ENCODE measurements at places on chromosomes 7 and 10.
A peak's percentile ranks its signal among the peaks of the same experiment; 100 is the strongest.

- peak; percentile 52 for DNase-seq
These were observed 655 bp downstream of the PTPRE start for GRCh38 chr10:127907411-127908105.

DNA sequence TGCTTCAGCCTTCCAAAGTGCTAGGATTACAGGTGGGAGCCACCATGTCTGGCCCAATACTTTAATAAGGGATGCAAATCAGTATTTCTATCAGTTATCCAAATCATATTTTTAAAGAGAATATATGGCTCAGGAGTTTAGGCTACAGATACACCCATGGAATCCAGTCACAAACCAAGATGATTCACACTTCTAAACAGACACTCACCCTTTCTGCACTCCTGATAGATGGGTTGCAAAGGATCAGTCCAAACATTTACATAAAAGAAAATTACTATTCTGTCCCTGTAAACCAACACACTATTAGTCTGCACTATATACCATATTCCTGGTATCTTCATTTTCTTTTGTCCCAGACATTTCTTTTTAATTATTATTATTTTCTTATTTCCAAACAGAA is 2.2 kb downstream of the MORN4 start:
- no peak for DNase-seq

DNA sequence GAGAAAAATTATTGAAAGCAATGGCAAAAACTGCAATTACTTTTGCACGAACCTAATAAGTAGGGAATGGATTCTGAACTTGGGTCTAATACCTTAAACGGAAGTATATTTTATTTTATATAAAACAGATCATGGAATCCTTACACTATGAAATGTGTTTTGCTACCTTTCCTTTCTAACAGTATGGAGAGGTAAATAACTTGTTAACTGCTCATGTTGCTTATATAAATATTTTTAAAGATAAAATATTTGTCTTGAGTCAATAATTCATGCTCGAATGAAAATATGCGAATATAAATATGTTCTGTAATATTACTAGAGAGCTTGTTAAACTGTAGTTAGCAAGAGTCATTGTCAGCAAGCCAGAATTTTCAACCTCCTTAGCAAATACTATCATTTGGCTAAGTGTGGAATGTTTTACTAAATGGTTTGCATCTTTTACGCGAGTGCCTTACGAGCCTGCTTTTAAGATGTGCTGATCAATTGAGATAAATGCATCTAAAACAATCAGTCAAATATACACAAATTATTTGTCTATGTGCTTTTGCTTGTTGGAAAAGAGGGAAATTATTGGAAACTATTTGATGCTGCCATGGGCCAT is 5.9 kb downstream of the GNAT3 start:
- no peak for DNase-seq

- DNase-seq = no peak
These were observed 58.3 kb downstream of the MMRN2 start for GRCh38 chr10:86899132-86899531.

GRCh38 chr10:119801998-119802538 is 70.6 kb downstream of the MCMBP start:
- no peak for DNase-seq

DNA sequence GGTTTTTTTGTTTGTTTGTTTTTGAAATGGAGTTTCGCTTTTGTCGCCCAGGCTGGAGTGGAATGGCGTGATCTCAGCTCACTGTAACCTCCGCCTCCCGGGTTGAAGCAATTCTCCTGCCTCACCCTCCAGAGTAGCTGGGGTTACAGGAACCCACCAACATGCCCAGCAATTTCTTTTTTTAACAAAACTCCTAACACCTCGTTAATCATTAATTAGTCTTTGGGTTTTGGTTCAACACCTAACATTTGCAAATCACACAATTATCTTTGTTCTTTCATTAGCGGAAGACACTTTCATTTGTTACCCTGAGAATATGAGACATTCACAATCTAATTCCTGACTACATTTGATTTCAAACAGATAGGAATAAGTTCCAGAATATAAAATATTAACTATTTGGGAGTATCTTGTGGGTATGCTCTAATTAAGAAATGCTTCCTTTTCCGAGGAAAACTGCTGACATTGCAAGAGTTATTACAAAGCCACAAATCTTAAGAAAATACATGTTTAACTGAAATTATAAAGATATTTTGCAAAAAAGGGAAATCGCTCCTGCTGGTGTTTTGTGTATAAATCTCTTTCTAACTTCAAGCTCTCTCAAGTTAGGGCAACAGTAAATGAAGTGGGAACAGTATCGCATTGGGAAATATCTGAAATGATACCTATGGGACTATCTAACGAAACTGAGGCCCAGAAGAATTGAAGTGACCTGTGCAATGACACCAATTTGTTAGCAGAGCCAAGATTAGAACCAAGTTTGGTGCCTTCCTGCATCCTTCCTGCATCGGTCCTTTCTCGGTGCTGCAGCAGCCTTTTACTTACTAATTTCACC is 1.2 kb upstream of the LSM8 start:
- peak; percentile 25 for DNase-seq

DNA sequence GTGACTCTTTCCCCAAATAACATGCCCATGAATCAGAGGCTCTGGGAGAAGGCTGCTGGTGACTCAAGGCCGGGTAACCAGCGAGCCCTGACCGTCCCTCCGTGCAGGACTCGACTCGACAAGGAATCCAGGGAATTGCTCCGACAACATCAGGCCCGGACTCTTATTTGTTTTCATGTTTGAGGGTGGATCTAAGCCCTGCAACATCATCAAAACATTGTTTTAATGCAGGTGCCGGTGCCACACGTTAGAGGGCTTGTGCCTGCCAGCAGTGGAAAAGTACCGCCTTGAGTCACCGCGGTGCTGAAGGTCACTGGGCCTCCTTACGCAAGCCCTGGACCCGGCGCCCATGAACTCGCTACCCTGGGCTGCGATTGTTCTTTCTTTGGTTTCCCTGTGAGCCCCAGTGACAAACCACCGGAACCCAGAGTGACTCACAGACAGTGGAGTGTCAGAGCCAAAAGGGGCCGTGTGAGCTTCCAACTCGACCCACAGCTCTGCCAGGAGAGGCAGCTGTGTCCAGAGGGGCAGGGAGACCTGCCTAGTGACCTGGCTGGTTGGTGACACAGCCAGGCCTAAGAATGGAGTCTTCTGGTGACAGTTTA is 139.4 kb upstream of the SHH start:
- no peak for DNase-seq

Data from suppressor macrophage (primary cell).